ENCODE measurements at places on chromosomes 7 and 10.
A peak's percentile ranks its signal among the peaks of the same experiment; 100 is the strongest.

DNA sequence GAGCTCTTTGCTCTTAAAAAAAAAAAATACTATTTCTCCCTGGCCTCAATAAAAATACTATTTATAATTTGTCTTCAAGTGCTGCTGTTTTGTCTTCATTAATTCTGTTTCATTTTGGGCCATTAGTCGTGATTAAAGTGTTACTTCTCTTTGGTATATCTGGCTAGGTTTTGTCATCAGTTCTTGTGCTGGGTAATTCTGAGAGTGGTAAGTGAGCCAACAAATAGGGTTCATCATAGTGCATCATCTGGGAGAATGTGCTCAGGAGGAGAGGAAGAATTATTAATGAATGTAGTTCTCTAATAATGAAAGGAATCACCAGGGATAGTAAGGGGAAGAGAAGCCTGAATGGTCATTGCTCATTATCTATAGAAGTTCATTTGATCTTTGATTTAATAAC lies 70.0 kb downstream of the LCOR start:
- no peak for DNase-seq

DNA sequence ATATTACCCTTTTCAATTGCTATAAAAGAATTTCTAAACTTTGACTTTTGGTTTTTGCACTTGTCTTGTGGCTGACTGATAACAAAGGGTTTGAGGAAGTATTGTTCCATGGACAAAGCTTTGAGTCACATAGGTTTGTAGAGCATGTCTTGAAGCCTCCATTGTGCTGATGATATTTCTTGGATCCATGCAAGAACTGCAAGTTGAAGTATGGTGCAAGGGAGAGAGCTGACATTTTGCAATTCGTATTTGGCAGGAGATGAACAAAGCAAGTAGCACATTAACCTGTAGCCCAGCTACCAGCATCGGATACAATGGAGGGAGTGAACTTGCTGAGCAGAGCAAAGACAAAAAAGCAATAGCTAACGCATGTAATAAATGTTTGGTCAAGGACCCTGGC lies 23.4 kb downstream of the MGAM2 start:
- peak; percentile 41 for DNase-seq

DNA sequence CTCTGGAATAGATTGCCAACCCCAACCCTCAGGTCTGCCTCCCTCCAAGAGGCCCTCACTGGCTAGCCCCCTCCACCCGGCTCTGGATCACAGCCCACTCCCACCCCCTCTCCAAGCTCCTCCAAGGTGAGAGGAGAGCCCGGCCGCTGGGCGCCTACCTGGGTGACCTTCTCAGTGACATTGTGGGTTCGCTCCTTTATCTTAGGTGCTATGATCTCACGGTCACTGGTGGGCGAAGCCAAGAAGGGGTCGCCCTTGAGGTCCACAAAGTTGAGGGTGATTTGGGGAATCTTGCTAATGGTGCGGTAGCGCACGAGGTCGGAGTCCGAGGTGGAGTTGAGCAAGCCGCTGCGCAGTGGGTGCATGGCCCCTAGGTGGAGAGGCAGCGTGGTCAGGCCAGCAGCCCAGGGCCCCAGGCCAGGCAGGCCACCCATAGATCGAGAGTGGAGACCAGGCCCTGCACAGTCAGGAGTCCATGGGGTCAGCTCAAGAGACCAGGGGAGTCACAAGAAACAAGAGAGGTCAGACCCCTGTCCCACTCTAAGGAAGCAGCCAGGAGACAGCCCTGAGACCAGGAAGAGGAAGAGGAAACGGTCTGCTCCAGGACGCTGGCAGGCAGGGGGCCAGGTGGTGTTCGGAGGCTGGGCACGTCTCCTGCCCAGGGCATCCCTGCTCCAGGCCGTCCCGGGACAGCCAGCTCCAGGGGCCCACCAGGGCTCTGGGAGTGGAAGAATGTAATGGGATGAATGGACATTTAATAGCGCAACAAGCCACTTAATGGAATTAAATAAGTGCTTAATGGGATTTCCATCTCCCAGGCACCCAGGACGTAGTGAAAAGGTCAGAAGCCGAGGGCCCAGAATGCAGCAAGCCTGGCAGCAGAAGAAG lies 20.7 kb downstream of the KCNH2 start:
- DNase-seq: no peak

- DNase-seq: peak; percentile 55
Measured at GRCh38 chr7:102236592-102237287, 49.9 kb upstream of the SH2B2 start.

Data from Caki2 (cell line).